ENCODE measurements at places on chromosomes 12 and 14. TPM values are rescaled to one million over a fixed set of nuclear protein-coding genes. Genes with fewer than 3 reads are reported as not detected.
A peak's percentile ranks its signal among the peaks of the same experiment; 100 is the strongest.

GRCh38 chr14:34078117-34078743 lies 127.4 kb upstream of the EGLN3 start:
- no peak overlapping the region for H3K27ac ChIP-seq
- no peaks in the 10 kb centered on the region for H3K27me3 ChIP-seq
- DNase-seq: no peak
- H3K36me3 ChIP-seq: no peaks in the 10 kb centered on the region
- H3K4me3 ChIP-seq: no peak overlapping the region
- H3K4me1 ChIP-seq: peaks cover 10% of the 10 kb centered on the region

DNA sequence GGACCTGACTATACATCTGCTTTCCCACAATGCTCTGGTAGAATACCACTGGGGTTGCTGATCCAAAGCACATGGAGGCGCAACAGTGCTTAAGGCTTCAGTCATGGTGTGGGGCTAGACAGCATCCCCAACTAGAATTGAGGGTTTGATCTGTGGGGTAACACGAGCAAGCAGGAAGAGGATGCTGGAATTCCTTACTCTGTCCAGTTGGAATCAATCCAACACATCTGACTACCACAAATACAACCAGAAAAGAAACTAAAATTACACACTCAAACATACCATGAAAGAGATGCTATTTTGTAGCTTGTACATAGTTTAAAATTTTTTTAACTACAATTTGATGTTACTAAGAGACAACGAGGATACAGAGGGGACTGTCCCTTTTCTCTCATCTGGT lies 40.4 kb upstream of the GTF2A1 start:
- H3K27me3 ChIP-seq: no peaks in the 10 kb centered on the region
- H3K27ac ChIP-seq: no peak overlapping the region
- no peaks in the 10 kb centered on the region for H3K4me1 ChIP-seq
- no peak overlapping the region for H3K4me3 ChIP-seq

- H3K27ac ChIP-seq: no peak overlapping the region
- H3K36me3 ChIP-seq: no peaks in the 10 kb centered on the region
- peak overlapping the region; percentile 58 for H3K4me3 ChIP-seq
- peaks cover 17% of the 10 kb centered on the region for H3K27me3 ChIP-seq
- DNase-seq: peak; percentile 67
Measured at GRCh38 chr14:73245480-73246325, 8.4 kb downstream of the PAPLN start.

CAPZA3 gene
- total RNA-seq: not detected

PRICKLE1 gene
- total RNA-seq: 15.5 TPM

ERC1 gene
- total RNA-seq: 84.0 TPM

- H3K36me3 ChIP-seq: peaks cover 30% of the 10 kb centered on the region
- peaks cover 56% of the 10 kb centered on the region for H3K4me1 ChIP-seq
- peak overlapping the region; percentile 94 for H3K4me3 ChIP-seq
- DNase-seq: no peak
- no peaks in the 10 kb centered on the region for H3K27me3 ChIP-seq
Measured at GRCh38 chr12:12720052-12720451, 2.9 kb downstream of the CDKN1B start.

- H3K4me3 ChIP-seq: no peak overlapping the region
- H3K36me3 ChIP-seq: no peaks in the 10 kb centered on the region
- no peak for DNase-seq
- H3K27ac ChIP-seq: no peak overlapping the region
- no peaks in the 10 kb centered on the region for H3K27me3 ChIP-seq
Measured at GRCh38 chr14:35353409-35354172, 51.0 kb downstream of the NFKBIA start.

DNA sequence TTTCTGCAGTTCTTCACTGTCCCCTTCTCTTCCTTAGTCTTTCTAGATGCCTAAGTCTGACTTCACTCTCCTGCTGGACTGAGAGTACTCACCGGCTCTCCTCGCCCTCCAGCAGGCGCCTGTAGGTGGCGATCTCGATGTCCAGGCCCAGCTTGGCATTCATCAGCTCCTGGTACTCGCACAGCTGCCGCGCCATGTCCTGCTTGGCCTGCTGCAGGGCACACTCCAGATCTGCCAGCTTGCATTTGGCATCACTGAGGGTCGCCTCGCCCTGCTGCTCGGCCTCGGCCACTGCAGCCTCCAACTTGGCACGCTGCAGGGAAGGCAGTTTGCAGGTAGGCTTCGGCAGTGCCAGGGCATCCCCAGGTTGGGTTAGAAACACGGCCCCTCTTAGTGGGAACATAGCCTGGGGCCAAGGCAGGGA lies 5.2 kb downstream of the KRT84 start:
- H3K27me3 ChIP-seq: peaks cover 20% of the 10 kb centered on the region
- H3K27ac ChIP-seq: no peak overlapping the region
- no peaks in the 10 kb centered on the region for H3K36me3 ChIP-seq
- no peak overlapping the region for H3K4me3 ChIP-seq

RERGL gene
- total RNA-seq: 2.2 TPM

IKZF4 gene
- 7.1 TPM for total RNA-seq

- no peak overlapping the region for H3K4me3 ChIP-seq
- H3K36me3 ChIP-seq: peaks cover 3% of the 10 kb centered on the region
- H3K4me1 ChIP-seq: no peaks in the 10 kb centered on the region
- DNase-seq: no peak
Measured at GRCh38 chr12:3629057-3629830, 123.7 kb downstream of the CRACR2A start.

DNA sequence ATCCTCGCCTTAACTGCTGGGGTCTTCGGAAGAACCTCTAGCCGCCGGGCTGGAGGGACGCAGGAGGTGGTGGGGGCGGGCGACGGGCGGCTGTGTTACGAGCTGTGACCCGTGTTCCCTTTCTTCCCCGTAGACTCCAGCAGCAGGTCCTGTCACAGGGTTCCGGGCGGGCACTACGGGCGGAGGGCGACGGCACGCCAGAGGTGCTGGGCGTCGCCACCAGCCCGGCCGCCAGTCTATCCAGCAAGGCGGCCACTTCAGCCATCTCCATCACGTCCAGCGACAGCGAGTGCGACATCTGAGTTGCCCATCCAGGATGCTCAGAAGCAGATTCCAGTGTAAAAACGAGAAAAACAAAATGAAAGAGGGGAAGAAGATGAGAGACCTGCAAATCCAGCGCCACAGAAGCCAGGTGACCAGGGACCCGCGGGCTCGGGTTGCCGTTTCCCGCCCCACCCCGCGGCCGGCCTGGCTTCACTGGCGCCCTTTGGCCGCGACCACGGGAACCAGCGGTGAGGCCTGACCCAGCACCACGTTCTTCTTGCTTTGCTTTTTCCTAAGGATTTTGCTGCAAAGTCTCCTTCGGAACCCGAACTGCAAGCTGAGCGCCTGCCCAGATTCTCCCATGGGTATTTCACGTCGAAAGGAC lies 2.1 kb downstream of the SIX6 start:
- no peak for DNase-seq
- H3K4me1 ChIP-seq: peaks cover 23% of the 10 kb centered on the region
- peaks cover 100% of the 10 kb centered on the region for H3K27me3 ChIP-seq
- no peaks in the 10 kb centered on the region for H3K36me3 ChIP-seq
- H3K27ac ChIP-seq: no peak overlapping the region

RNF31 gene
- 32.6 TPM for total RNA-seq

DNA sequence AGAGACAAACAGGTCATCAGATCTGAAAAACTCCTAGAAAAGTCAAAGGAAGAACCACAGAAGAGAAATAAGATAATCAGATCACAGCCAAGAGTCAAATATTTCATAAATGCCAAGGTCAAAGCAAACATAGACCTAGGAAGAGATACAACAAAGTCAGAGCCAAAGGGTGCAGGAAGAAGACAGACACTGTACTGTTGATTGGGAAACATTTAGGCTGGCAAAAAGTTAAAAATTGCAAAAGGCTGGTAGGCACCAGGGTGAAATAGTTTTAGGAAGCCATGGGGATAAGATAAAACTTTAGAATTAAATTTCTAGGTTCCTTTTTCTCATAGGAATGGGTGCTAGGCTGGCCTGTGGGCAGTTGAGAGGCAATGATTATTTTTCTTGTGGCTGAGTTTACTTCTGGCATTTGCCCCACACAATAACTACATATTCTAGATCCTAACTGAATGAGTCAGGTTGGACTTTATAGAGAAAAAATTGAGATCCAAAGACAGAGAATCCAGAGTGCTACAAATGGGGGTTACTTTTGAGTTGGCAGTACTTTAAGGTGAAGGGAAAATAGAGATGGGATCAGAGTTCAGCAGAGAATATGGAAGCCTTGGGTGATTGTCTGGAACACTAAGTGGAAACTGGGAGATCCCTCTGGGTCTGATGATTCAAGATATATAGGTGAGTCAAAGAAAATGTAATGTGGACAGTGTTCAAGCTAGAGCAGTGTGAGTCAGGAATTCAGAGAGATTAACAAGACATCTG lies 215.5 kb downstream of the C12orf50 start:
- H3K27me3 ChIP-seq: no peaks in the 10 kb centered on the region
- H3K36me3 ChIP-seq: no peaks in the 10 kb centered on the region
- DNase-seq: no peak
- H3K27ac ChIP-seq: no peak overlapping the region
- H3K4me3 ChIP-seq: no peak overlapping the region
- H3K4me1 ChIP-seq: no peaks in the 10 kb centered on the region

GRCh38 chr14:77036484-77037214 lies 8.1 kb upstream of the IRF2BPL start:
- no peaks in the 10 kb centered on the region for H3K36me3 ChIP-seq
- H3K4me1 ChIP-seq: peaks cover 81% of the 10 kb centered on the region
- no peak for DNase-seq
- peak overlapping the region; percentile 97 for H3K27ac ChIP-seq
- no peak overlapping the region for H3K4me3 ChIP-seq

DNA sequence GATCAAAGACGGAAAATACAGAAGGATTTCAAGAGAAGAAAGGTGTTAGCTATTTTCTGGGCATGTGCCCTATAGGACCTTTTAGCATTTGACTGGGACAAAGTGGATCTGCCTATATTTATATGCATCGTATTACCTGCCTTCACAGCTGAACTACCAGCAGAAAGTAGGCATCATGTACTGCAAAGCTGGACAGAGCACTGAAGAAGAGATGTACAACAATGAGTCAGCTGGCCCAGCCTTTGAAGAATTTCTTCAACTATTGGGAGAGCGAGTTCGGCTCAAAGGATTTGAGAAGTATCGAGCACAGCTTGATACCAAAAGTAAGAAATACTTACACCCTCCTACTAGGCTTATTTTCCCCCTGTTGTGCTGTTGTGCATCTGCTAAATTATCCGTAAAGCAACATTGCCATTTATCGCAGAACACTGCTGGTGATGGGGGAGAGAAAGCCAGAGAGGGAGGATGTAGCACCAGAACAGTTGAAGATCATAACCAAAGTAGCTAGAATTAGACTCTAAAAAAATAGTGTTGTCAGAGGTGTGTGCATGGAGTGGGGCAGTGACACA lies 282.0 kb upstream of the RGS6 start:
- DNase-seq: no peak
- no peak overlapping the region for H3K4me3 ChIP-seq
- no peaks in the 10 kb centered on the region for H3K36me3 ChIP-seq

- peaks cover 44% of the 10 kb centered on the region for H3K4me1 ChIP-seq
- no peaks in the 10 kb centered on the region for H3K36me3 ChIP-seq
- H3K27ac ChIP-seq: peak overlapping the region; percentile 97
Measured at GRCh38 chr12:6956021-6956727, 5.0 kb downstream of the PTPN6 start.

- no peak overlapping the region for H3K4me3 ChIP-seq
- DNase-seq: no peak
- no peaks in the 10 kb centered on the region for H3K36me3 ChIP-seq
- no peak overlapping the region for H3K27ac ChIP-seq
- peaks cover 16% of the 10 kb centered on the region for H3K4me1 ChIP-seq
Measured at GRCh38 chr14:23119363-23120327, 590 bp upstream of the CEBPE start.

EMP1 gene
- 67.9 TPM for total RNA-seq

DNA sequence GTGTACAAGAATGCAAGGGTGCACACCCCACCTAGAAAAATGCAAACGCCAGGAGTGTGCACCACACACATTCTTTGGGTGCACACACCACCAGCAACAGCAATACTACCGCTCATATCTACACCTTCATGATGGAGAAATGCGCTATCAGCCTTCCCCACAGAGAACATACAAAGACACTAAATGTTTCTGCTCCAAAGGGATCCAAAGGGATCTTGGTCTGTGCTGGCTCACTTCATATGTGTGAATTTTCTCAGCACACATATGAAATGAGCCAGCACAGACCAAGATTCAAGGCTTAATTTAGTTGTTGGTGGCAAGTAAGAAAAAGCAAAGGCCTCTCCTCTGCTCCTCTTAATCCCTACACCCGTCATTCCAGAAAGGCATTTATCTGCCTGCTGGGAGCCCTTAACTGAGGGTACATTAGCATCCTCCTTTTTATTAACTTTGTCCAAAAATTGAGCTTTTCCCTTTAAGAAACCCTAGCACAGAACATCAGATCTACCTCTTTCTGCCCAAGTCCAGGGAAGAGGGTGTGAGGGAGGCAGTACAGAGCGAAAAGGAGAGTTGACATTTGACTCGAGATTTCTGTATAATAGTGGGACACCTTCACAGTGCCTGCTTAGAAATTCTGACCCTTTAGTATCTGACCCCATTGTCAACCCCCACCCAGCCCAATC lies 8.3 kb downstream of the BMP4 start:
- peaks cover 6% of the 10 kb centered on the region for H3K4me1 ChIP-seq
- H3K36me3 ChIP-seq: no peaks in the 10 kb centered on the region
- no peak overlapping the region for H3K4me3 ChIP-seq
- DNase-seq: no peak
- H3K27me3 ChIP-seq: peaks cover 8% of the 10 kb centered on the region

HOXC12 gene
- total RNA-seq: not detected

- no peak for DNase-seq
- H3K27ac ChIP-seq: no peak overlapping the region
- H3K4me1 ChIP-seq: no peaks in the 10 kb centered on the region
- H3K4me3 ChIP-seq: no peak overlapping the region
- H3K27me3 ChIP-seq: no peaks in the 10 kb centered on the region
Measured at GRCh38 chr12:80044694-80045046, 54.7 kb upstream of the OTOGL start.

- H3K36me3 ChIP-seq: no peaks in the 10 kb centered on the region
- H3K4me1 ChIP-seq: no peaks in the 10 kb centered on the region
- H3K4me3 ChIP-seq: no peak overlapping the region
- no peak for DNase-seq
Measured at GRCh38 chr12:80681287-80681686, 26.1 kb upstream of the MYF6 start.

RASSF3 gene
- total RNA-seq: 65.7 TPM

DNA sequence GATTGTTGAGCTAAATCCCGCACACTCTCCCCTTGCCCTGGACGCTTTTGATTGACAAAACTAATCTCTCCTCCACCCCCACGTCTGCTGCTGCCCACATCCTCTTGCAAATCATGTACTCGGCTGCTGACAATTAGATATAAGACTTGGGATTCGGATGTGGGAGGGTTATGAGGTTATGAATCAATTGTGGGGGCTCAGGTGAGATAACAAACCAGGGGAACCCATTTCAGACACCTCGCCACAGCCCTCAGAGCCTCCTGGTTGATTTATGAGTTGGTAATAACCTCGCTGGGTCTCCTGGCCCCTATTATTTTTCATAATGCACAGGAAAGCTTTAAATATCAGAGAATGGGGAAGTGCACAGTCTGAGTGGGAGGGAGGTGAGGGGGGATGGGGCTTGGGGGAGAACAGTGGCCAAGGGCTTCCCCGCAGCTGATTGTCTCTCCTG lies 449.9 kb downstream of the DPF3 start:
- no peaks in the 10 kb centered on the region for H3K4me1 ChIP-seq
- no peak for DNase-seq
- H3K27ac ChIP-seq: no peak overlapping the region
- no peaks in the 10 kb centered on the region for H3K27me3 ChIP-seq
- H3K36me3 ChIP-seq: no peaks in the 10 kb centered on the region
- no peak overlapping the region for H3K4me3 ChIP-seq

All from heart left ventricle (tissue), 16 donors.